HepG2 (cell line): ENCODE measurements at places on chromosomes 5 and 9. TPM values are rescaled to one million over a fixed set of nuclear protein-coding genes. Genes with fewer than 3 reads are reported as not detected.
A peak's percentile ranks its signal among the peaks of the same experiment; 100 is the strongest.

DNA sequence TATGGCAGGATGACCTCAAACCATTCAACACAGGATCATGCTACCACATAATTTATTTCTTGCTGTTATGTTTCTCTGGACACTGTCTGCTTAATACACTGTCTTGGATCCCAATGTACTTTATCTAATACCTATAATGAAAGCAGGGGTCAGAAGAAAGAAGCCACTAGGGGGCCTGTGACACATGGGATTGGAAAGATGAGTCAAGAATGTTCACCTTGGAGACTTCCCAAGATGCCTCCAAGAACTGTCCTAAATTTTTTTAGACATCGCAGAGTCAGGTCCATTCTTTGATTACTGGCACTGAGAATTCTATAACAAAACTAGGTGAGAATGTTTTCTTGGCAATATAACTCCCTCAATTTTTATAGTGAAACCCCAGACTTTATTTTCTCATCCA is 305.8 kb upstream of the SMARCA2 start:
- DNase-seq = peak; percentile 8

DNA sequence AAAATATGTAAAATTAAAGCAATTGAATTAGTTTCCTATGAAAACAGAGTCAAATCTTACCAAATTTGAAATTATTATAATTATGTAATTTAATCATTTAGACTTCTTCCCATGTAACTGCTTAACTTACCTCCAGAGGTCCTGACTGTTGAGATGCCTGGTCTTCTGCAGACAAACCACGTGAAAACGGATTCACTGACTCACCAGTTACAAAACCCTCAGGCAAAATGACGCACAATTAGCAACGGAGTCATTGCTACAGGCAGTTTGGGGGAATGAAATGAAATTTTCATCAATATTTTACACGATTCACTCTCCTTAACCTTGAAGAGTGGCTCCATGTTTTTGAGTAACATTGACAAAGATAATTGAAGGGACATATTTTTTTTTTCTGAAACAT is 460.8 kb downstream of the MTRR start:
- DNase-seq = no peak

DNA sequence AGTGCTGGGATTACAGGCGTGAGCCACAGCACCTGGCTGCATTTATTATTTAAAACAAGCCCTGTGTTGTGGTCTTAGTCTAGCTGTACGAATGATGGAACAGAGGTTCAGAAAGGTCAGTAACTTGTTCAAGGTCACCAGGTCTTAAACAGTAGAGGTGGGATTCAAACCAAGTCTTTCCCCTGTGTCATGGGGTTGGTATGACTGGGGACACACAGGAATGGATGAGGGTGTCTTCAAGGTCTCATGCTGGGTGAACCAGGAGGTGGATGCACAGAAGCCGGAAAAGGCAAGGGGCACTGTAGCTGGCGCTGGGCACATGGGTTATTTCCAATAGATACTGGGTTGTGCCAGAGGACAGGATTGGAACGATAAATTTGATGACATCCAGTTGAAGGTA is 32.2 kb upstream of the TJP2 start:
- DNase-seq = no peak

- DNase-seq = no peak
Measured at GRCh38 chr9:132506977-132507669, 75.3 kb upstream of the BARHL1 start.

DNA sequence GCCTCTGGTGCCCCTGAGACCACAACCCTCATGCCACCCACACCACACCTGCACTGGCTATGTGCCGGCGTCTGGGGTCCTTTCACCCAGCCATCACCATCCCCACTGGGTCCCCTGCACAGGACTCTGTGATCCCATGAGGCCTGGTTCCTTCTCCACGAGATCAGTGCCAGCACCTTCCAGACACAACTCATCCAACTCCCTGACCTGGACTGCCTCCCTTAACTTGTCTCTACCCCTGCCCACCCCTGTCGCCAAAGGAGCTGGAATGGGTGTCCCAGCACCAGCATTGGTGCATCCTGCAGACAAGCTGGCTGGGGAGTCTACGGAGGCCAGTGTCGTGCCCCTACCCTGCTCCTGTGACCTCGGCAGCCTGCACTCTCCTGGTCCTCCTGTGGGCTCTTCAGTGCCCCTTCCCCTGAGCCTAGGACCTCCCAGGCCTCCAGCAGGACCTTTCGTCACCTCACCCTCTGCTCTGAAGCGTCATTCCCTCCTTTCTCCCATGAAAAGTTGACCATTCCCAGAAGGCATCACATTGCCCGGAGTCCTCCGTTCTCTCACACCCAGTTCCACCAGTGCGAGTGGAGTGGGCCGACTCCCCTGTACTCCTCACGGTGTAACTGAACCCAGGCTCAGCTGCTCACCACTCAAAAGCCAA is 87.7 kb downstream of the NSUN2 start:
- no peak for DNase-seq

GRCh38 chr5:172235827-172236736 is 42.1 kb downstream of the EFCAB9 start:
- peak; percentile 52 for DNase-seq

GRCh38 chr9:96139592-96140295 is 162.2 kb downstream of the HSD17B3 start:
- DNase-seq = no peak

The GPR150 gene
- total RNA-seq = not detected in 2 replicates

The MLANA gene
- 0.11 and 0.72 TPM in 2 replicates for total RNA-seq

The CD14 gene
- total RNA-seq = 0.70 and 1.7 TPM in 2 replicates

The ECSCR gene
- not detected in 2 replicates for total RNA-seq

The TMC1 gene
- 0.02 TPM in 1 of 2 replicates, not detected in the other for total RNA-seq
